ENCODE measurements at places on chromosomes 7 and 10. TPM values are rescaled to one million over a fixed set of nuclear protein-coding genes. Genes with fewer than 3 reads are reported as not detected.

RADIL gene
- total RNA-seq, result 9.8 TPM

TAS2R41 gene
- total RNA-seq, result 0.10 TPM

LRRD1 gene
- total RNA-seq, result not detected

PITX3 gene
- total RNA-seq, result not detected

RPEL1 gene
- total RNA-seq, result not detected

PLEKHS1 gene
- total RNA-seq, result not detected

KCNIP2 gene
- total RNA-seq, result 5.9 TPM

- no peak for DNase-seq
Observed at GRCh38 chr7:23873306-23873705, 163.3 kb downstream of the STK31 start.

DNA sequence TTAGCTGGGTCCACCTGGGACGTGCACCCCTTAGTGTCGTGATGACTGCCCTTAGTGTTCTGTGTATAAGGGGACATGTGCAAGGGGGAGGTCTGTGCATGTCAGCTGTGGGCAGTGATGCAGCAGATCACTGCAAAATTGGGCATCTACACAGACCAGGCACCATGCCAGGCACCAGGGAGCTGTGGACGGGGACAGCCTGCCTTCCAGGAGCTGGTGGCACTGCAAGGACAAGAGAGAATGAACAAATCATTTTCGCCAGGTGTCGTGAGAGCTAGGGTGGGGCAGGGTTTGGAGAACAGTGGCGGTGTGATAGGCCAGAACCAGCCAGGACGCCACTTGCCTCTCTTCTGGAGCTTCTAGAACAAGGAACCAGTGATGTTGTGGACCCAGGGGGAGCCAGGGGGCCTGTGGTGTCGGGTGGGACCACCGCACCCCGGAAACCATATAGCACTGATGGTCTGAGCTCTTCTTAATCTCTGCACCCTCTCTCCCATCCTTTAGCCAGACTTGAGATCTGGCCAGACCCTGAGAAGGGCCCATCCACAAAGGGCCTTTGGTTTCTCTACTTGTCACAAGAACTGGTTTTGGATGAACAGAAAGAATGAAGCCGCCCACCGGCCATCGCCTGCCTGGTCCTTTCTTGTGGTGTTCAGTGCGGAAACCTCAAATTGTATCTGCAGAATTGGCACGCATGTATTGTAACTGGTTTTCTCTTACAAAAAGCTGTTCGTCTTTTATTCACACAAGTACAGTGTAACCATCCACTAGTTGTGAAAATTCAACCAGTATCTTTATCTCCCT lies 30.7 kb downstream of the PRF1 start:
- no peak for DNase-seq

DNA sequence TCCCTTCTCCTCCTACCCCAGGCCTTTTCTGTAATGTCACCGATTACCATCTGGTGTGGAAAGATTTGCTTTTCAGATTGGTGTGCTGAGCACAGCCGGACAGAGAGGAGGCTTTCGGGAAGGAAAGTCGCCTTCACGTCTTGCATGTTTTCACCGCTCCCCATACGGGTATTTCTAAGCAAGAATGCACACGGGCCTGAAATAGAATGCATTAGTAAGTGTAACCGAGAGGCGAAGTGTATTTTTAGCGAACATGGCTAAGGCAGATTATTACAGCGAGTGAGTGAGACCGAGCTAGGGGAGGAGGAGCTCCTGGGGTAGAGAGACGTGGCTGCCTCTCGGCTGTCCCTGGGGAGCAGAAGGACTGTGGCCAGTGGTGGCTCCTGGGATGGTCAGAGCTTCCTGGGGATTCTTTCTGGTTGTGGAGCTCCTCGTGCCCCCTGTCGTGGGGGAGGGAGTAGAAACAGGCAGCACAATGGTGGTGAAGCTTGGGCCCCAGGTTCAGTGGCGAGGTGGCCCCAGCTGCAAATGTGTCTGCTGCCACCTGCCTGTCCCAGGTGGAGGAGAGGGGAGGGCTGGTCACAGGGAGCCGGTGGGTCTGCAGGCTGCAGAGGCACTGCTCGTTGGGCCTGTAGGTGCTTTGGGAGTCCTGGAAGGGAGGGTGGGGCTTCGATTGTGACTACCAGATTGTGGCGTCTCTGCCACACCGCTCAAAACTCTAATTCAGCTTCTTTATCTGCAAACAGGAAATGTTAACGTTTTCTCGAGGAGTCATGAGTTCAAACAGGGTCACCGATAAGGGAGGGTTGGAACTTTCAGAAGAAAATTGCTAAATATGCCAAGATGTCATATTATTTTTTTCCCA lies 135.8 kb downstream of the CAMK1D start:
- DNase-seq, result peak; percentile 75

DNA sequence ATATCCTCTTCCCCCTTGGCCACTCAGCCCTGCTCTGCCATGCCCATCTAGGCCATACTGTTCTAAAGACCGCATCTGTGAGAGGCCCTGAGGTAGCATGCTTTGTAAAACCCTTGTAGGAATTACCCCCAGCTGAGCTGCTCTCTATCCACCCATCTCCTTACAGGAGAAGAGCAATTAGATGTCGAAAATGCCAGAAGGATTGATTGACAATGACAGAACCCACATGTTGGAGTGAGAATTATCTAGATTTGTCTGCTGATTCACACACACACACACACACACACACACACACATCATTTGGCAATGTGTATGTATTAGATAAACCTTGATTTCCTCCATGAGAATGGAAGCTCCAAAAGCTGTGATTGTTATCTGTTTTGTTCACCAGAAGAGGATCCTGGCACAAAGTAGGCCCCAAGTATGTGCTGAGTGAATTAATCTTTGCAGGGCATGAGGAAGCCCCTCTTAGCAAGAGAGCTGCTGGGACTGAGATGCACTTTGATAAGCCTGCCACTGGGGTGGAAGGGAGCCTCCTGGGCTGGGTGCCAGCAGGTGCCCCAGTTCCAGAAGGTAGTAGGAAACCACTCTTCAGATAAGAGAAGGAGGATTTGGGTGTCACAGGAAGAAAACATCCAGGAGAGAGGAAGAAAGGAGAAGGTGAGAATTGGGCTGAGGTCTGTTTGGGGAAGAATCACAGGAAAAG lies 187.5 kb upstream of the ADO start:
- no peak for DNase-seq

DNA sequence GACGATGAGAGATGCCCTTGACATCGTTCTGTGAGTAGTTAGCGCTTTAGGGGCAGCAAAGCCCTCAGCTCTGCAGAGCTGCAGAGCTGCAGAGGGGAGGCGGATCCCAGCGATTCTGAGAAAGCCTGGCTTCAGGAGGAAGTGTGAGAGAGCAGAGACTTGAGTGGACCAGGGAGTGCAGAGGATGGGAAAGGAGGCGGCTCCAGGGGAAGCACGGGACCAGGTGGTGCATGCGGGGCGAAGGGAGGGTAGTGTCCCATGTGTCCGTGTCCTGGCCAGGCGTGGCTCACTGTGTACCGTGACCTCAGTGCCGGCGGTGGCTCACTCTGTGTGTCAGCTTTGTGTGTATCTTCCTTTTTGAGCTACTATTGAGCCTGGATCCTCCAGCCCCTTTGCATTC lies 250.8 kb upstream of the PITRM1 start:
- DNase-seq, result no peak

DNA sequence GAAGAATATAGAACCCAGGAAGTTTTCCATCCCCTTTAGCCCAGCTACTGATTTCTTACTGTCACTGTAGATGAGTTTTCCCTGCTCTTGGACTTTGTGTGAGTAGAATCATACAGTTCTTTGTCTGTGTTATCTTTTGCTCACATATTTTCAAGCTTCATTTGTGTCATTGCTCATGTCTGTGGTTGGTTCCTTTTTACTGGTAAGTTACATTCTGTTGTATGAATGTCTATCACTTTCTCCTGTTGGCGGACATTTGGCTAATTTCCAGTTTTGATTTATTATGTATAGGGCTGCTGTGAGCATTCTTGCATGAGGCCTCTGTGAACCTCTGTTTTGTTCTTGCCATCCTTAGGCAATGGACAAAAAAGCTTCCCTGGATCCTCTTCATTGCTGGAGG lies 5.3 kb downstream of the GLRX3 start:
- no peak for DNase-seq

DNA sequence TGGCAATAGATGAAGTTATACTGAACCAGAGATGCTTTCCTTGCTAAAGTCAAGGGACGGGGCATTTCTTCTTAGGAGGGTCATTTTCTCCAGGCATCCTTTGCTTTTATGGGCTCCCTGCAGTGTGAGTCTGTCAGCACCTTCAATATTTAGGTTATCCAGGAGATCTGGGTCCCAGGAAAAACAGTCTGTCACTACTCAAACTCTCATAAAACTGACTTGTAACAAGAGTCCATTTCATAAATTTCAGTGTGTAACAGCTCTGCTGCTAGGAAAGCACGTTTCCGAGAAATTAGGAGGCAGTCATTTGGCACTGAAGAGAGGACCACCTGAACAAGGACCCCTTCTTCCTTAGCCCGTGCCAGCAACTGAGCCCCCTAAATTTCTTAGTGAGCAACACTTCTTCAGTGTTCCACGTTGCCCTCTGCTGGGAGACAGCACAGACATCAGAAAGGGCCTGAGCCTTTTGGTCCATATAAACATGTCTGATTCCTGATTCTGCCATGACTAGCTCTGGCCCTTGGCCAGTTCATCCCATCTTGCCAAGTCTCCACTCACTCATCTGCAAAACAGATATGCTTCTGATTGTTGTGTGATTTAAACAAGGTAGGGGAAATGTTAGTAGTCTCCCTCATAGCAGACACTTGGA lies 7.2 kb downstream of the GCC1 start:
- DNase-seq, result no peak

- DNase-seq, result peak; percentile 87
Observed at GRCh38 chr10:98038288-98038687, 7.9 kb upstream of the CRTAC1 start.

DNA sequence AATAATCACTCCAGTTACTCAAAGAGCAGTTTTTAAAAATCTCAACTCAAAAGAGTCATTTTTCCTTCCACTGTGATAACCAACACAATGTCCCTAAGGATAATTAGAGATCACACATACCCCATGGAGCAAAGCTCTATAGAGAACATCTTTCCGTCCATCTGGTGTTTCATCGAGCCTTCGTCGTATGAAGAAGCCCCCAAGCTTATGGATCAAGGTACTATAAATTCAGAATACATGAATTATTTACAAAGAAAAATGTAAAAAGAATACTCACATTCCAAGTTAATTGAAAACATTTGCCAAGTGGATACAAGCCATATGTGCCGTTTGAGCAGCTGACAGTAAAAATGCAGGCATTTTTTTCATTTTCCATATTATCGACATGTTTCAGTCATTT lies 14.8 kb downstream of the GPAM start:
- no peak for DNase-seq

GRCh38 chr7:105493196-105493922 lies 28.7 kb downstream of the PUS7 start:
- no peak for DNase-seq

DNA sequence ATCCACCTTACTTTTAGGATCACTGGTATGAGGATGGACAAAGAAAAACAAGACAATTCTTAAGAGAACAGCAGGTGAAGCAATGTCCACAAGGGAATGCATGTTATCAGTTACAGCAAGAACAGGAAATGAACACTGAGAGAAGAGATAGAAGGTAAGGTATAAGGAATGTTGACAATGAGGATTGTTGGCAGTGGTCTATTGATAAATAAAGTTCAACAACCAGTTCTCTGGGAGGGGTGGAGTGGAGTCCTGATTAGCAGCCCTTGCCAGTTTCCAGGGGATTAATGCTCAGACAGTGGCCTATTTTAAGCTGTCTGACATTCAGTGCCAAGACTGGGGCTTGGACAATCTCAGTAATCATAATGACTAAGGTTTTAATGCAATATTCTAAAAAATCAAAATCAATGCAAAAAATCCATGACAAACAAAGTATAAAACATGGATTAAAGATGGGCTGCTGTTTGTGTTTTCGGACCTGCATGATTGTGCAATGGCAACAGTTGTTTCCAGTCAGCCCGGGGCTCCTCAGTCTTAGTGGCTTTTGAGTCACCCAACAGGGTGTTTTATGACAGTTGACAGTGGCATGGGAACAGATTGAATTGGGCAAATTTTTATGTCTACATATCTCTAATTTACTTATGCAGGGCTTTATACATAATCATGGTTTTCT lies 13.8 kb upstream of the AKR1B1 start:
- DNase-seq, result no peak

DNA sequence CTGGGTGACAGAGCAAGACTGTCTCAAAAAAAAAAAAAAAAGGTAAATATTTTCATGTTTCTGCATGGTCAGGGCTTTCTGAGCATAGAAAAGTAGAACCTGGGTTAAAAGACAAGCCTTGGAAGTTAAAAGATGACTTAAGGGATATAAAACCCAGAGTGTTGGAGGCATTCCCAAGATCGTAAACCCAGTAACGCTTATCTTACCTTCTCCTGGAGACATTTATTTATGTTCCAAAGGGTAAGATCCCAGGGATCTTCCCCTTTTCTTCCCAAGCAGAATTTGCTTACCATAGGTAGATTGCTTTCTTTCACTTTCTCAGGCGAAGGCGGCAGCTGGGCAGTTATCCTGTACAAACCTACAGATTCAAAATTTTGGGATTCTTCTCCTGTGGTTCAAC lies 22.2 kb downstream of the SUGCT start:
- DNase-seq, result no peak

DNA sequence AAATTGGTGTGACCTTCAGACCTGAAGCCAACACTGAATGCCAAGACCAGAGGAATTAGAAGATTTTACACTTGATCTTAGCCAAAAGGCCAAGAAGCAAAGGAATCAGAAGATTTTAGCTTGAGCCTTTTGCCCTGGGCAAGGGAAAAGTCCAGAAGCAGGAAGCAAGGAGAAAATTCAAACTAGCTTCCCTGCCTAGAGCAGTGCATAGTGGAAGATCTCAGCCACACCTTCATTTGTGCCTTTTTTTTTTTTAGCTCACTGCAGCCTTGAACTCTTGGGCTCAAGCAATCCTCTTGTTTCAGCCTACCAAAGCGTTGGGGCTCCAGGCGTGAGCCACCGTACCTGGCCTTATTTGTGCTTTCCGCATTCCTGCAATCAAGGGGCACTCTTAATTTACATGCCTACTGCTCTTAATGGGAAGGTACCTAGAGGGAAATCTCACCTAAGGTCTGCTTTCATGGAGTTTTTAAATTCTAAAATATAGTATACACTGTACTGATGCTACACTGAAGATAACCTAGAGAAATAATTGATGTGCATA lies 8.3 kb upstream of the PIP4K2A start:
- no peak for DNase-seq

- peak; percentile 69 for DNase-seq
Observed at GRCh38 chr10:96833220-96834001, 1.3 kb downstream of the LCOR start.

DNA sequence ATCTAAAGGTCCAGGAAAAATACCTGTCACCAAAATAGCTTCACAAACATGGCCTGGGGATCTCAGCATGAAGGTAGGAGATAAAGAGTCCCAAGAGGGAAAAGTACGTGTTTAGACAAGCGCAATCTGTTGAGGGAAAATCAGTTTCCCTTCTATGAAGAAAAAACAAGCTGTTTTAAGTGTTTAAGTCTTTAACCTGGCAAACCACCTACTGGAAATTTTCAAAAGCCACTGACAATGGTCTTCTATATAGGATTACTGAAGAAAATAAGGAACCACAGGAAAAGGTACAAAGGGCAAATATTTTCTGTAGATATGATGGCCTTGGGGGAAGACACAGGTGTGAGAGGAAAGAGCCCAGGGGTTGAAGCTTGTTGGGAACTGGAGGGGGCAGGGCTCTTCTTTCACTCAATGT lies 21.2 kb downstream of the ALDH18A1 start:
- no peak for DNase-seq

Data from H7 (cell line).